CD4-positive, alpha-beta T cell treated with Interleukin-17A for 1 hour (primary cell): ENCODE measurements at places on chromosomes 7 and 10.
A peak's percentile ranks its signal among the peaks of the same experiment; 100 is the strongest.

GRCh38 chr7:144818511-144818910, 17.3 kb downstream of the TPK1 start:
- peak; percentile 84 for DNase-seq

DNA sequence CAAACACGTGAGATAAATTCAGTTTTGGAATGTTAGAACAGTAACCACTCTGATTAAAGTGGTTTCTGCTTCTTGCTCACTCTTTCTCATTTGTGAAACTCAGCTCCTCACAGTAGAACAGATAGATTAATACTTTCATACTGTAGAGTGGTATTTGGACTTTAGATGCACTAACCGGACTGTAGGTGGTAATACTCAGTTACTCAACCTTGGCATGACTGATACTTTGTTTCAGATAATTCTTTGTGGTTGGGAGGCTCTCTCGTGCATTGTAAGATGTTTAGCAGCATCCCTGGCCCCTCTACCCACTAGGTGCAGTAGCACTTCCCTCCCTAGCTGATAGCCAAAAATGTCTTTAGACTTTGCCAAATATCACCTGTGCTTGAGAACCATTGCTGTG, 37.6 kb downstream of the MCU start:
- no peak for DNase-seq

- DNase-seq: no peak
Observed at GRCh38 chr10:103042129-103042528, 124.0 kb downstream of the CNNM2 start.

DNA sequence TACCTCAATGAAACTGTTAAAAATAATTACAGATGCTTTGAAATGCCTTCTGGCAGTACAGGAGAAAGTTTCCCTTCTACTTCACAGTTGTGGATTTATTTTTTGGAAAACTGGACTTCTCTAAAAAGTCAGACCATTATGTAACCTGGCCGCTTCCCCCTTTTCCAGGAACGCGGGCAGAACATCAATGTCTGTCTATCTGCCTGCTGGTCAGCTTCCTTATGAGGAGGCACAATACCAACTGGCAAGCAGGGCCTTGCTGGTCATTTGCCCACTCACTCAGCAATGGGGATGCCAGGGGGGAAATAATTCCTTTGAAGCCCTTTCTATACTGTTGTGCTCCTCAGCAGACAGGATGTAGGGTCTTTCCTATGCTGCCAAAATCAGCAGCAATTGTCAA, 22.5 kb upstream of the ADRB1 start:
- DNase-seq: no peak
